T-cell (primary cell): ENCODE measurements at places on chromosomes 12 and 14. TPM values are rescaled to one million over a fixed set of nuclear protein-coding genes. Genes with fewer than 3 reads are reported as not detected.

The C14orf39 gene
- total RNA-seq: not detected

DNA sequence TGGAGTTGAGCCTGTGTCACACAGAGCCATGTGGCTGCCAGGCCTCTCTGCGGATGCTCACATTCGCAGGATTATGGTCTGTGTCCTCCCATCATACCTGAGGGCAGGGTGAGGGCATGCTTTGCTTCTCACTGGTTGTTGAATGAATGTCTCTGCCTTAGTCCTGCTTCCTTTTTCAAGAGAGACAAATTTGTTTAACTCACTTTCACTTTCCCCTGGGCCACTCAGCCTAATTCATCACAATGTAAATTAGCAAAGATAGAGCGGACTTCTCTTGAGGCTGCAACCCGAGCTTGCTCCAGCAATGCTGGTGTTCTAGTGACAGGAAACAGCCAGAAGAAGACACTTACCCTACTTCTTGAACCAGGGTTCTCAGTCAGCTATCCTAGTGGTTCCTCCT lies 35.5 kb upstream of the PAX9 start:
- no peak for DNase-seq

The GARIN6 gene
- total RNA-seq: not detected

GRCh38 chr12:109302358-109302757 lies 6.7 kb downstream of the FOXN4 start:
- no peak for DNase-seq

The STON2 gene
- total RNA-seq: 0.61 TPM

DNA sequence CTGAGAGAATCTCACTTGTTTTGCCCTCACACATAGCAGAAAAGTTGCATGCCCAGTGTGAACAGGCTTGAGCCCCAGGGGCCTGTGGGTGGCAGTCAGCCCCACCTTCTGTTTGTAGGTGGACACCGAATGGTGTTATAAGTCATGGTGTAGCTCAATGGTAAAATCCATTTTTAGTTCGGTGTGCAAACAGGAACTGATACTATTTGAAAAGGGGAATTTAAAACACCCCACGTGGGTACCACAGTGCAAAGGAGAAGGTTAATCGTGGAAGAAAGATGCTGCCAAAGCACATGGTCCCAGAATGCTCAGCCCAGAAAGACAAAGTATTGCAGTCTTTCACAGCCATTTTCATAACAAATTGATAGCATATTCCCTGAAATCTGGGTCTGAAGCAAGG lies 71.8 kb upstream of the GZMB start:
- DNase-seq: no peak

- DNase-seq: no peak
Observed at GRCh38 chr12:41699658-41700057, 445.0 kb downstream of the GXYLT1 start.

- DNase-seq: no peak
Observed at GRCh38 chr12:113248842-113249435, 27.7 kb downstream of the TPCN1 start.

The PTPRQ gene
- total RNA-seq: not detected

The MAP1LC3B2 gene
- total RNA-seq: 2.0 TPM

The B4GALNT1 gene
- total RNA-seq: 0.54 TPM

- DNase-seq: no peak
Observed at GRCh38 chr12:84397263-84397662, 515.3 kb downstream of the SLC6A15 start.

DNA sequence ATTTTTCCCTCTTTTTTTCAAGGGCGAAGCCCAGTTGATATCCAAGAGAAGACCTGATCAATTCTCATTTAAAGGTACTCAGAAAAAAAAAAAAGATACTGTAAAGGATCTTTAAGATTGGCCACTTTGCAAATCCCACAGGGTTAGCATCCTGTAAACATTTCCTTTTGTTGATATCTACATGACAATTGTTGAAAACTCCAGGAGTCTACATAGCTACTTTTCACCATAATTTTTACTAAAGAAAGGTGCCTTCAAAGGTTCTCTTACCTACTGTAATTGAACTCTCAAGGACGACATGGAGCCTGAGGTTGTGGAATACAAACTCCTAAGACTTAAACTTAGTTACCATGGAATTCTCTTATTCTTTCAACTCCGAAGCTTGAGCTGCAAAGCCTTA lies 125.5 kb downstream of the HECTD4 start:
- DNase-seq: no peak

The BBOF1 gene
- total RNA-seq: 1.8 TPM

DNA sequence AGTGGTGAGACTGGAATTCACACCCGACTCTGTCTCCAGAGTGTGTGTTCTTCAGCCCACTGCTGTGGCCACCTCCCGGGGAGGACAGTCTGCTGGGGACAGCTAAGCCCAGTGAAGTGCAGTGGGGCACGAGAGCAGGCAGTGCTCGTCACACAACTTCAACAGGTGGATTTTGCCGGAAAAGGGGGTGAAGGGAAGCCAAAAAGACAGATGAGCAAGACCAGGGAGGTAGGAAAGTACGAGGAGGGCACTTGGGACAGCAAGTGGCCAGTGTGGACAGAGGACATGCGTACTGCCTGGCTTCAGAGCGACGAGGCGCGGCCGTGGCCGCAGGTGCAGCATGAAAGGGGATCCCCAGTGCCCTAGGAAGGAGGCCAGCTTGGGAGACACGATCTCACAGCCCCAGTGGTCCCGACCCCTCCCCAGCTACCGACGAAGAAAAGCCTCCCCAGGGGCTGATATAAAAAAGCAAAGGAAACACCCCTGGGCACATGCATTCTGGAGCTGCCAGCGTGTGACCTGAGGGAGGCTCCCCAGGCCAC lies 96.1 kb downstream of the FBXL14 start:
- DNase-seq: no peak

DNA sequence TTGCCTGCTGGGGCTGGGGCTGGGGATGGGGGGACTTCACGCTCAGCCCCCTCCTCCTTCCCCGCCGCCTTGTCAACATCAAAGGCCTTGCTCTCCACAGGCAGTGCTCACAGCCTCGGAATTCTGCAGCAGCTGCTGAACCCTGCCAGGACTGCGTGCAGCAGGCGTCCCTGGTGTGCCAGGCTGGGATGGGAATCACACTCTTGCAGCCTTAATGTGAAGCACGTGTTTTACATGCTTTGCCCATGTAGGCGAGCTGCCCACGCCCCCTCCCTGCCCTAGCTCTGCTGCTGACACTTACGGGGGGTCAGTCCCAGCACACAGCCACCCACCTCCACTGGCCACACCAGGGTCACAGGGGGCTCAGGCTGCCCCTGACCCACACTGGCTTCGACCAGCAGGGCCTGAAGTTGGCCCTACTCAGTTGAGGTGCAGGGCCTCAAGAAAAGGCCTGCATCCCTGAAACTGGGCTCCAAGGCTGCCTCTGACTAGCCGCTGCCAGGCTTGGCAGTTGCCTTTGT lies 276.2 kb upstream of the RTL1 start:
- no peak for DNase-seq

The RND1 gene
- 4.2 TPM for total RNA-seq

DNA sequence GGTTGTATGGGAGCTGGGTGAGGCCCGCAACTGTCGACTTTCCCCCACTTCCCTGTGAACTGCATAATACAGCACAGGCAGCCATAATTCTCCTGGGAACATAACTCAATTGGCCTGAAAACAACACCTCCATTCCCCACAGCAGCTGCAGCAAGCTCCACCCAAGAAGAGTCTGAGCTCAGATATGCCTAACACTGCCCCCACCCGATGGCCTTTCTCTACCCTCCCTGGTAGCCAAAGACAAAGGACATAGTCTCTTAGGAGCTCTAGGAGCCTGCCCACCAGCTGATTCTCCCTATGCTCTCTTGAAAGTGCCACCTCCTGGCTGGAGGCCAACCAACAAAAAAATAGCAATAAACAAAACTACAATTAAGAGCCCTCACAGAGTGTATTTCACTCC lies 542.7 kb upstream of the LMO3 start:
- no peak for DNase-seq

DNA sequence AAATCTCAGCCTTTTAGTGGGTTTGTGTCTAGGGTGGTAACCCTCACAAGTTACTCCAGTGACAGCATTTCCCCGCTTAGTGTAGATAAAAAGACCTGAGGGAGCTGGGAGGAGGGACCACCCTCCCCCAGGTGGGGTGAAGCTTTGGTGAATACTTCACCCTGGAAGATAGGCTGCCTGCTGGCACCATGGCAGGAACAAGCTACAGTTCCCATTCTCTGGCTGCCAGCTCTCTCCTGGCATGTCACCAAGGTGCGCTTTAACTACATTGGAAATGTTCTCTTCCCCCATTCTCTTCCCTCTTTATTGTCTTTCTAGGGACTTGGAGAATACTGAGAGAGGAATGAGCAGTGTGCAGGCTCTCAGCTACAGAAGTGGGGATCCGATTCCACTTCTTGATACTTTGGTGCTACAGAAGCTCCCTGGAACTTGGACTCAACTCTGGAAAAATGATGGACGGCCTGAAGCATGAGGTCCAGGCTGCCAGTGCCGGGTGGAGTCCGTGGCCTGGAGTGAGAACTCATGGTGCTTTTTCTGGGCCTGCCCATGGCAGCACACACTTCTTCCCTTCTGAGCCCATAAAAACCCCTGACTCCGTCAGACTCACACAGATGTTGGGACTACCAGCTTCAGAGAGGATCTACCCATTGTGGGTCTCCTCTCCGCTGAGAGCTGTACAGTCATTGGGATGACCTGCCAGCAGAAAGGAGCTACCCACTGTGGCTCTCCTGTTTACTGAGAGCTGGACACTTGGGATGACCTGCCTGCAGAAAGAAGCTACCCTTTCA lies 198.0 kb downstream of the ADGRD1 start:
- no peak for DNase-seq

DNA sequence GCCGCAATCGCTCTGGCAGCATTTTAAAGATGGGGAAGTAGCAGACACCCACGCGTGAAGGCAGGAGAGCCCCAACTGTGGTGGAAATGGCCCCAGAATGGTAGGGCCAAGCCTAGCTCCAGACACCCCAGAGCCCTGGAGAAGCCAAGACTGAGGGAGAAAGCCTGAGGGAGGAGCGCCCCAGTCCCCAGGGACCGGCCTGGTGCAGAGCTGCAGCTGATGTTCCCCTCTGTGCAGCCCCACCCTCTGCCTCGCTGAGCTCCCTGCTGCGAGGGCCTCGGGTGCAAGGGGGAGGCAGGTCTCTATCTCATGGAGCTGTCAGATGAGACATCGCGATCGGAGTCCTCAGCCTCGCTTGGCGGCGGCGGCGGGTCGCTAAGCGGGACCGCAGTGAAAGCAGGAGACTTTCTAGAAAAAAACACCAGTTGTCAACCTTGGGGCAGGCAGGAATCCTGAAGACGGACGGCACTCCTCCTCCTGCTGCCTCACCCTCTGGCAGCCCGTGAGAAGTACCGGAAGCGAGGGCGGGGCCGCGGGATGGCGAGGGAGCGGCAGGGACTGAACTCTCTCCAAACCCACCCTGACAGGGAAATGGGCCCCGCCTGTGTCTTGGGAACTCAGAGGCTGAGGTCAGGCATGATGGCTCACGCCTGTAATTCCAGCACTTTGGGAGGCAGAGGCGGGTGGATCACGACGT lies 6.0 kb downstream of the GAPDH start:
- DNase-seq: no peak

- no peak for DNase-seq
Observed at GRCh38 chr14:99248761-99249171, 23.2 kb downstream of the BCL11B start.

GRCh38 chr14:72519543-72519942 lies 374.4 kb downstream of the DPF3 start:
- no peak for DNase-seq

- no peak for DNase-seq
Observed at GRCh38 chr12:94832780-94833681, 170.5 kb downstream of the NDUFA12 start.
